Stromal cell of bone marrow (primary cell): ENCODE measurements at places on chromosomes 7 and 10.

GRCh38 chr7:155762655-155763054 lies 49.6 kb downstream of the SHH start:
- no peak for DNase-seq

DNA sequence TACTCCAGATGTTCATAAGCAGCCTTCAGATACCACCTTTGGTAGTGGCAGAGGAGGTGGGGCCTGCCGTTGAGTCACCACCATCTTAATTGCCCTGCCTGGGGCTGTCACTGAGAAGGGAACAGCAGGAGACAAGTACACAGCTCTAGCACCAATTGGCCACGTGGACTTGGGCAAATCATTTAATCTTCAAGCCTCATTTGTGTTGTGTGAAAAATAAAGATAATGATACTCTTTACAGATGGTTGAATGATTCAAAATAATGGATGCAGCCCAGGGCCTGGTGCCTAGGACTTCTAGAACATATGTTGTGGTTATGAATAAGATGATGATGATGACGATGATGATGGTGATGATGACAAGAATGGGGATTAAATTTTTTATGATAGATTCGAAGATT lies 111.9 kb upstream of the ADAM12 start:
- no peak for DNase-seq

DNA sequence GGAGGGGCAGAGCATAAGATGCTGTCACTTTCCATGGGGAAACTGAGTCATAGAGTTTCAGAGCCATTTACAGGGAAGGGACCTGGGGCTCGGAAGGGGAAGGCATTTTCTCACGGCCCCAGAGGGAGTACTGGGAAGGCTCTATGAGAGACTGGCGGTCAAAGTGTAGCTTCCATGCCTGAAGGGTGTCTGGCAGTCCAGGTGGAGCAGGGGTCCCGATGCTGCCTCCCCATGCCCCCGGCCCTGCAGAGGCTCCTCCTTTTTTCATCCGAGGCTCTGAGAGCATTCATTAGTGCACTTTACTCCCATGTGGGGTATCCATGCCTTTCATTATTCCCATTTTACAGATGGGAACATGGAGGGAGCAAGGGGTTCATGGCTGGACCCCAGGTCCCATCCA lies 27.9 kb upstream of the PCBD1 start:
- no peak for DNase-seq

DNA sequence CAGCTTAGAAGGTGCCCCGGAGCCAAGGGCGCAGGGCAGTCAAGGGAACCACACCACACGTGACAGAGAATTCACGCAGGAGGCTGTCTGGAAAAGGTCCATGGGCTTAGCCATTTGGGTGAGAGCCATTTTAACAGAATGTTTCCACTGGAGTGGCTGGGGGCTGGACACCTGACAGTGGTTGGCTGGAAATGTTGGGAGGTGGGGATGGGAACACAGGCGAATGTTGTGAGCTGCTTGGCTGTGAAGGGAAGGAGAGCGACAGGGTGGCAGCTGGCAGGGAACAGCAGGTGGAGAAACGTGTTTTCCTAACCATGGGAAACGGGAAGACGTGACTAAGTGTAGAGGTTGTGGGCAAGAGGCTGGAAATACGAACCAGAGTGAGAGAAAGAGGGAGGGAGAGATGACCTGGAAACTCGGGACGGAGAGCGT lies 100.5 kb upstream of the ZNF32 start:
- no peak for DNase-seq

DNA sequence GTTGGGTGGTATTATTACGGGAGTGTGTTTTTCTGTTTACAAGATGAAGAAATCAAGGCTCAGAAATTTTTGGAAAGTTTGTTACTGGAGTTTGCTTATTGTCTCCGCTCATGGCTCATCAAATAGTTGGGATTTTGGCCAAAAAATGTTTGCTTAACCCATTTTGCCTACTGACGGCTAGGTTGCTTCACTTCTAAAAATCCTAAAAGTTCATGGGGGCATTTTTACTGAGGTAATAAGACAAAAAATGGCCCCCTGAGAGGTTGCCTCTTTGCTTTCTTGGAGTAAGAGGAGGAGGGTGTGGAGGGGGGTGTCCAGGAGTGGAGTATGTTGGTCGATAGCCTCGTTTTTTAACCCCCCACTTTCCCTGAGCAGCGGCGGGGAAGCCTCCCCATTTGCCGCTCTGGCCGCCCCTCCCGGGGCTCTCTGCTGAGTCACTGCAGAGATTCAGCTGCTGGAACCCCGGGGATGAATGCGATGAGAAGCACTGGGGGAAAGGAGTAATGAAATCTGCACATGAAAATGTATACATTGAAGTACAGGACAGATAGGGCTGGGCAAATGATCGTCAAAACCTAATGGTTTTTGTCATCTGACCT lies 1.5 kb downstream of the MEST start:
- DNase-seq: no peak

DNA sequence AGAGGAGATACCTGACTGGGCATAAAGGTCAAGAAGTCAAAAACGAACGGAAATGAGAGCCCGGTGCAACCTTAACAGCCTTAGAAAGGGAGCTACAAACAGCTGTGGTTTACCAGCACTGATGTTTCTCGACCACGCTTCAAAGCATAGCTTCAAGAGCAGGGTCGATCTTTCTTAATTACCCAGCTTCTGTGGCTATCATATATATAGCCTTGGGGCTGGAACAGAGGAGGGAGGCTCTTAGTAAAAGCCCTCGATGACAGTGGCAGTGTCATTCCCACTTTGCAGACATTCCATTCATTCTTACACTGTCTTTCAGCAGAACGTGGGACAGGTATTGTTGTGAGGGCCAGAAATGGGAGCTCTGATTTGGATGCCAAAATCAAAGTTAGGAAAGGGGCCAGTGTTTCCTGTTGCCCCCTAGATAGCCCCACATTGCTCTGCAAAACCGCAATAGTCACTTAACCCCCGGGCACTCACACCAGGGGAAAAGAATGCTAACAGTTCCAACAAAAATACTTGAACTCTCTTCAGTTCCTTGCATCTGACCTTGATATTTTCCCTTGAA lies 141.5 kb downstream of the MTPAP start:
- DNase-seq: no peak
